C1 segment of cervical spinal cord (tissue), 14 donors: ENCODE measurements at places on chromosomes 2 and 18.
A peak's percentile ranks its signal among the peaks of the same experiment; 100 is the strongest.

DNA sequence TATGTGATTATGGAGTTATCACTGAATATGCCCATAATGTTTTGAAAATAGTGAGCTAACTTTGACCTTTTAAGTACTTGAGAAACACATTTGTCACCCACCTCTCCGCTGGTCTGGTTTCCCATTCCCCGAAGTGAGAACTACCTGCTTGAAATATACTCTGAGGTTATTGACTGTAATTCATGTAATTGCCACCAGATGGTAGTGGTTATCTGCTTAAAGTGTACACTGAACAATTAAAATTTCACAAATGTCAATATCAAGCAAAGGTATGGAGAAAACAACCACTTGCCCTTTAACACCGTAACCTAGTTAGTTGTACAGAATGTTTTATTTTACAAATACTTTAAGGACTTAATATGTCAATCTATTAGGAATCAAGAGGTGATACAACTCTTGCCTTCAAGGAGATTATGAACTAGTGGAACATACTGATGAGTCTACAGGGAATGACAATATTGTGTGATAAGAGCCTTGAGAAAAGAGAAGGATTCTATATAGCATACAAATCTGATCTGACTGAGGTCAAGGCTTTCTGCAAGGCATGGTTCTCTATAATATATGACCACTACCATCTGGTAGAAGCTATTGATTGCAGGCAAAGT, 316.8 kb upstream of the KCNH7 start:
- no peak for DNase-seq

GRCh38 chr2:191465766-191466420, 212.0 kb upstream of the NABP1 start:
- DNase-seq, result no peak

GRCh38 chr2:235733761-235734160, 239.9 kb downstream of the AGAP1 start:
- no peak for DNase-seq

- no peak for DNase-seq
Observed at GRCh38 chr2:169853041-169853668, 25.9 kb downstream of the UBR3 start.

DNA sequence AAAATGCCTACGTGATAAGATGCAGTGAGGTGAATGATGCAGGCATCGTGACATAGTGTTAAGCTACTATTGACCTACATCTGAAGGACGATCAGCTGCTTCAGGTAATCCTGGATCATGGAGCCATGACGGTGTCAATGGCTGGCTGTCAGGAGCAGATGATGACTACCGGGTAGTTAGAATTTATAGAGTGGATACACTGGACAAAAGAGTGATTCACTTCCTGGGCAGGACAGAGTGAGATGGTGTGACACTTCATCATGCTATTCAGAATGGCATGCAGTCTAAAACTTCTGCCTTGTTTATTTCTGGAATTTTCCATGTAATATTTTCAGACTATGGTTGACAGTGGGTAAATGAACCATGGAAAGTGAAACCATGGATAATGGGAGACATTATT, 29.5 kb downstream of the METTL8 start:
- DNase-seq, result no peak

GRCh38 chr2:105541189-105542050, 142.6 kb upstream of the FHL2 start:
- no peak for DNase-seq

DNA sequence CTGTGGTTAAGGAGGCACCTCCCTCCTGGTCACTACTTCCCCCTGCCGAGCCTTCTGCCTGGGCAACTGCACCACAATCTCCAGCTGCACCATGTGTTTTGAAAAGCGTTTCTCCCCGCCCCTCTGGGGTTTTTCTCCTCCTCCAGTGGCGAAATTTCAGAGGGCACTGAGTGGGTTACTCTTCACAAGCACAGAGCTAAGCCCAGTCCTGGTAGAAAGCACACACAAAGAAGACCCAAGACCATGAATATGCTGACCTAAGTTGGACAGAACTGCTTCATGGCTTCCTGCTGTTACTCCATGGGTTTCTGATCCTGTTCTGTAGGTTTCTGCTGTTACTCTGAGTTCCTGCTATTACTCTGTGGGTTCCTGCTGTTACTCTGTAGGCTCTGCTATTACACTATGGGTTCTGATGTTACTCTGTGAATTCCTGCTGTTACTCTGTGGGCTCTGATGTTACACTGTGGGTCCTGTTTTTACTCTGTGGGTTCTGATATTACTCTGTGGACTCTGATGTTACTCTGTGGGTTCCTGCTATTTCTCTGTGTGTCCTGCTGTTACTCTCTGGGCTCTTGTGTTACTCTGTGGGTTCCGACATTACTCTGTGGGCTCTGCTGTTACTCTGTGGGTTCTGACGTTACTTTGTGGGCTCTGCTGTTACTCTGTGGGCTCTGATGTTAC, 216.6 kb downstream of the RTP5 start:
- DNase-seq, result no peak

- no peak for DNase-seq
Observed at GRCh38 chr2:202848813-202849212, 22.8 kb downstream of the ICA1L start.

DNA sequence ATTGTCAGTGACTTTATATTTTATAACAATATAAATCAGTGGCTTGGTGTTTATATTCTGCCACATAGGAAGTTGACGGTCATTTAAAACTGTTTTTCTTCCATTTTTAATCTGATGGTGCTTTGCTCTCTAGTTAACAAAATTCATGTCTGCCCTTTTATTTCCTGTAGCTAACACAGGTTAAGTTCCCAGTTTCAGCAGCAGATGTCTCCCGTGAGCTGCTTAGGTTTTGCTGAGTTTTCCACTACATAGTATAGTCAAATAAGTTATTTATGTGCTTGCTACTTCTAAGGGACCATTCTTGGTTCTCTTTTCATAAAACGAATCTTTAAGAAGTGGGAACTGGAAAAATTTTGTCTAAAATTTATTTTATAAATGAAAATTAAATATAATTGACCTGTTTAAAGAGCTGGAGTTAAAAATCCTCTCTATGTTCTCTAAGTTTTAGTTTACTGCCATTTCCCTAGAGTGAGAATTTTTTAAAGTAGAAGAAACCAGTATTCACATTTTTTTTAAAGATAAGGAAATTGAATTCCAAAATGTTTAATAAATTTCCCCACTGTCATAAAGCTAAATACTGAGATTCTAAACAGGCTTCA, 20.6 kb downstream of the HTR2B start:
- peak; percentile 12 for DNase-seq

DNA sequence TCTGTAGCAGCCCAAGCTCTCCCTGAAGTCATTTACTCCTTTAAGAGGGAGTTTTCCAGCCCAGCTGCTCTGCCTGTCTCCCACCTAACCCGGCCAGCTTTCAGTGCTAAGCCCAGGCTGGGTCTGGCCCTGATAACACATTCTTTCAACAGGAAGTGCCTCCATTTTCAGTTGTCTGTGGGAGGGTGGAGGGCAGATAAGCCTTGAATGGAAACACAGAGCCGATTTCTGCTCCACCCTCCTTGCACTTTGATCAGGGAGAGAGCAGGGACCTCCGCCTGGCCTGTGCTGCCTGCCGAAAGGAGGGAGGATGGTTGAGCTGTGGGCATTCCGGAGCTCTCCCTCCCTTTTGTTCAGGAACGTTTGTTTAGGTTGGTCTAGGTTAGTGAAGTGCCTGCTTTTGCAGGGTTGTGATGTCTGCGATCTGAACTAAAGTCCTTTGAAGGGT, 24.8 kb downstream of the GATA6 start:
- no peak for DNase-seq

- no peak for DNase-seq
Observed at GRCh38 chr2:224310943-224311625, 90.8 kb downstream of the FAM124B start.

- no peak for DNase-seq
Observed at GRCh38 chr2:111519071-111519470, 364.9 kb downstream of the ANAPC1 start.

- DNase-seq, result no peak
Observed at GRCh38 chr2:120749506-120750431, 14.1 kb downstream of the GLI2 start.
